CMK (cell line): ENCODE measurements at places on chromosomes 1 and 21.

- no peak for DNase-seq
These were observed 17.1 kb downstream of the THEM4 start for GRCh38 chr1:151892190-151892589.

DNA sequence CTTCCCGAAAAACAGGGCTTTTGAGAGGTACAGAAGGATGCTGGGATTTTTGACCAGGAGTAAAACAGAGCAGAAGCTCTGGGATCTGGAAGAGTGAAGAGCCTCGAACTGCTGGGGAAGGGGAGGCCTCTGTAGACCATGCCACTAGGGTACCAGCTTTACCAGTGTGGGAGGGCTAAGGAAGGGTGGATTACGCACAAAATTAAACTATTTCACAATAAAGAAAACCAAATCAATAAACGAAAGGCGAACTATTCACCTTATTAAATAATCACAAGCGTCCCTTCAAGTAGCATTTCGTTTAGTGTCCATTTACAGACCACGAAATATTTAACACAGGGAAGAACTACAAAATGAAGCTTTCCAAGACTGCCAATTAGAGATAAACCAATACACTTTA lies 723 bp downstream of the CZIB start:
- DNase-seq: no peak

GRCh38 chr1:196409586-196409985 lies 198.7 kb downstream of the KCNT2 start:
- DNase-seq: no peak

- DNase-seq: no peak
These were observed 468.7 kb downstream of the ADGRL2 start for GRCh38 chr1:82269431-82269830.

- no peak for DNase-seq
These were observed 1.9 kb upstream of the HSPB7 start for GRCh38 chr1:16019644-16020277.
